Psoas muscle (tissue), 8 donors: ENCODE measurements at places on chromosomes 3 and 15. TPM values are rescaled to one million over a fixed set of nuclear protein-coding genes. Genes with fewer than 3 reads are reported as not detected.

SAMMSON gene
- polyA plus RNA-seq: not detected

GRCh38 chr15:64809649-64810496 is 15.6 kb downstream of the PIF1 start:
- no peaks in the 10 kb centered on the region for H3K36me3 ChIP-seq
- H3K4me3 ChIP-seq: no peak overlapping the region
- peak; percentile 81 for DNase-seq

- DNase-seq: no peak
- no peaks in the 10 kb centered on the region for H3K4me1 ChIP-seq
- H3K36me3 ChIP-seq: no peaks in the 10 kb centered on the region
- no peaks in the 10 kb centered on the region for H3K27me3 ChIP-seq
- no peak overlapping the region for H3K27ac ChIP-seq
Measured at GRCh38 chr3:31444220-31445142, 88.2 kb upstream of the STT3B start.

GRCh38 chr3:10792208-10792607 is 23.8 kb upstream of the SLC6A11 start:
- peaks cover 18% of the 10 kb centered on the region for H3K27me3 ChIP-seq
- DNase-seq: no peak
- no peak overlapping the region for H3K27ac ChIP-seq
- H3K36me3 ChIP-seq: no peaks in the 10 kb centered on the region
- no peaks in the 10 kb centered on the region for H3K4me1 ChIP-seq
